ENCODE measurements at places on chromosomes 7 and 10.

DNA sequence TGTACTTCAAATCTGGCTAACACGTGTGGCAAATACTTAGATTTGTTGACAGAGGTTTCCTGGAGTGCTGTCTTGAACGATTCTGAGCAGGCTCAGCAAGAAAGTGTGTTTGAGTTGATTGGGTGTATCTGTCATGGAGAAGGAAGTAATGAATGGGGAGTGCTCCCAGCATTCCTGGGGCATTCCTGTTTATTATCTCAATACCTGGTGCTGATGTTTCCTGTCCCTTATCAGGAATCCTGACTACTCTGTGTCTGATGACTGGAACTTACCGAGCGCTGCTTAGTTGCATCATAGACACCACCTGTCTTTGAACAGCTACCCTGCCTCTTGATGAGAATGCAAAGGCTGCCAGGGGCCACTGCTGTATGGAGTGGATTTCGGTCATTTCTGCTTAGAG lies 41.0 kb upstream of the TMEM248 start:
- no peak for DNase-seq

DNA sequence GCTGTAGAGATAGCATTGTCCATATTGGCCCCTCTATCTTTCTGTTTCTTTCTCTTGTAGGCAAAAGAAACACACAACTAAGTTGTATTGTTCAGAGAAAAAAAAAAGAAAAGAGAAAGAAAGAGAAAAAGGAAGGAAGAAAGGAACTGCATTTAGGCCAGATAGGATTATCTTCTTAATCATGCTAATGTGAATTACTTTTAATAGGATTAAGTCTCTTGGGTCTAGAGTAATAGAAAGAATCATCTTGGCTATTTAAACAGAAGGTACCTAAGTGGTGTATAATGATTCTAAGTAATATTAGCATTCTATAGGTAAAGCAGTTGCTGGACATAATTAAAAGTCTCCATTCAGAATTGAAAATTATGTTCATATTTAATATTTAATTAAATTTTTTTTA lies 42.2 kb downstream of the GPR85 start:
- no peak for DNase-seq

GRCh38 chr10:7340179-7340874 lies 70.5 kb downstream of the SFMBT2 start:
- DNase-seq, result no peak

GRCh38 chr7:139902436-139903102 lies 73.5 kb downstream of the TBXAS1 start:
- DNase-seq, result no peak

- no peak for DNase-seq
Measured at GRCh38 chr7:110483553-110483952, 607.4 kb upstream of the LRRN3 start.

DNA sequence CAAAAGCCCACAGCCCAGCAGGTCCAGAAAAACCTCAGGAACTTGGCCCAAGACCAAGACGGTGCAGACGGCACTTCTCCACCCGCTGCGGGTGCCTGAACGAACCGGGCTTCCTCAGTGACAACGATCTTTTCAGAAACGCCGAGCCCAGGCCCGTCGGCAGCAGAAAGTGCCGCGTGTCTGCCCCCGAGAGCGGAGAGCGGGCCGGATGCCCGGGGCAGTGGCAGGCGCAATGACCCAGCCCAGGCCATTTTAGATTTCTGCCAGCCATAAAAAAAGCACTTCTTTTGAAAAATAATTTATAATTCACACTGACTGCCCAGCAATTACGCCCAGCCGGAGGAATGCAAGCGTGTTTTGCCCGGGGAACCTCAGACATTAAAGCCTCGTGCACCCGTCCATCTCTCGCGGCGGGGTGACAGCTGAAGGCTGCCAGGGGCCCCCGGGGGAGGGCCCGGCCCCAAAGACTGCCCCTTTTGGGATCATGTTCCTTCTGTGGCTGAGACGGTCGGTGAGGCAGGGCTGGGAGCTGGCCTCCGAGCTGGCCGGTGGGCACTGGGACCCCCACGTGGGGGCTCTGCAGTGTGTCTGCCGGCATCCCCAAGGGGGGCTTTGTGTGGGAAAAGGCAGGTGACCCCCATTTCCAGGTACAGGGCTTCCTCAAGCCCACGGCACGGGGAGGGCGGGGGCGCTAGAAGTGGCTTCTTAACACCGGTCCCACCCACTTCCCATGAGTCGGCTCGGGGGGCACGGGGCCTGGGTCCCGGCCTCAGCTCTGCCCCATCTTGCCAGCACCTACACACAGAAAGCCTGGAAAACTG lies 71.3 kb upstream of the PDGFA start:
- DNase-seq, result no peak

DNA sequence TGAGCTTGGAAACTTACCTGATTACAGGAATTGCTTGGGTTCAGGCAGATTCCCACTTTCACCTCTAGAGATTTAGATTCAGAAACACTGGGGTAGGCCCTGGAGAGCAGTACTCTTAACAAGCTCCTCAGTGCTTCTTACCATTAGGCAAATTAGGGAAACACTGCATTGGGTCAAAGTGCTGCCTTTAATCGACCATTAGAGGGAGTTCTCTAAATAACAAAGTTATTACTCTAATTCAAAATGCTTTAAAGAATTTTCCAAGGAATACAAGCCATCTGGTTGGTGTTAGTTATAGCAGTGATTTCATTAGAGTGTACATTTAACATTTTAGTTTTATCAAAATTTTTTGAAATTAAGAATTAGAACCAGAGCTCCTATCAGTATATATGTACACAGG lies 324.5 kb downstream of the GFRA1 start:
- DNase-seq, result no peak

- DNase-seq, result no peak
Measured at GRCh38 chr7:141359740-141360415, 191.3 kb upstream of the AGK start.

DNA sequence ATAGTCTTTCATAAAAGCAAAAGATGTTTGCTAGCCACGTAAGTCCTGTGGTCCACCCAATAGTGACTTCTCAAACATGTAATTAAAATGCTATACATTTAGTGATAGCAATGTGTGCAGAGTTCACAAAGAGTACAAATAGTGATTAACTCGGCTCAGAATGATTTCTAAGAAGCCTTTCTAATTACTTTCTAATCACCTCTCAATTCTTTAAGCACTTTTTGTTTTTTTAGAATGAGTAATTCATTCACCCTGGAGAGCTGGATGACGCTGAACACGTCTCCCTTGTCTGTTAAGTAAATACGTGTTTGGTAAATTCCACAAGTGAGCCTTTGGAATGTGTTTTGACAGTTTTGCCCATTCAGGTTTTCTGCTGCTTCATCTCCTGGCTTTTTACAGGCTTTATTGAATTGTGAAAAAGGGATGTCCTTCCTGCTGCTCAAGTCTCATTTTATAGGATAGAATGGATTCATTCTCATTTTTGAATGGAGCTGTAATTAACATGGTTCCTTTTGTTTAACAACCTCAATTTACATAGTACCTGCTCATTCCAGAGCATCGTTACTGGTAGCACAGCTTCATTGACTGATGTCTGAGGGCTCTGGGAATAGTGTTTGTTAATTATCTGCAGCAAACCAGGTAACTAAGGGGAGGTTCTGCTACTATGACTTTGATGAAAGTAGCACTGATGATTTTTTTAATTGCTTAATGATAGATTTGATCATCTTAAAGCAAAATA lies 212.1 kb downstream of the VTI1A start:
- no peak for DNase-seq

- no peak for DNase-seq
Measured at GRCh38 chr10:128257428-128257827, 131.2 kb upstream of the MKI67 start.

DNA sequence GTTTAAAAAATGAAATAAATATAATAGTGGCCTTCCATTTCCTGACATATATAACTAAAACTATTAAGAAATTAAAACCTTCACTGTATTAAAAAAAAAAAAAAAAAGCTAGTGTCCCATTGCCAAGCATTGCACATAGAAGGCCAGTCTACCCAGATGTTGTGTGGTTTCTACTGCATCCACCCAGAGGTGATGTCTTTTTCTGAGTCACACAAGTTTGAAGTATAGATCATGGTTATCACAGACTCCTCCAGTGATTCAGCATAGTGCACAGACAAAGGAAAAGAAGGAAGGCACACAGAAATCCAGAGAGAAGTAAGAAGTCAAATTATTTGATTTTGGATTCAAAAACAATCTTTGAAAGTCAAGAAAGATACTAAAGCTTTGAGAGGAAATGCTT lies 429.0 kb downstream of the ETV1 start:
- no peak for DNase-seq

- DNase-seq, result peak; percentile 49
Measured at GRCh38 chr10:31927884-31928548, 615 bp downstream of the ARHGAP12 start.

GRCh38 chr7:5665094-5666025 lies 116.1 kb downstream of the RNF216 start:
- DNase-seq, result peak; percentile 29

DNA sequence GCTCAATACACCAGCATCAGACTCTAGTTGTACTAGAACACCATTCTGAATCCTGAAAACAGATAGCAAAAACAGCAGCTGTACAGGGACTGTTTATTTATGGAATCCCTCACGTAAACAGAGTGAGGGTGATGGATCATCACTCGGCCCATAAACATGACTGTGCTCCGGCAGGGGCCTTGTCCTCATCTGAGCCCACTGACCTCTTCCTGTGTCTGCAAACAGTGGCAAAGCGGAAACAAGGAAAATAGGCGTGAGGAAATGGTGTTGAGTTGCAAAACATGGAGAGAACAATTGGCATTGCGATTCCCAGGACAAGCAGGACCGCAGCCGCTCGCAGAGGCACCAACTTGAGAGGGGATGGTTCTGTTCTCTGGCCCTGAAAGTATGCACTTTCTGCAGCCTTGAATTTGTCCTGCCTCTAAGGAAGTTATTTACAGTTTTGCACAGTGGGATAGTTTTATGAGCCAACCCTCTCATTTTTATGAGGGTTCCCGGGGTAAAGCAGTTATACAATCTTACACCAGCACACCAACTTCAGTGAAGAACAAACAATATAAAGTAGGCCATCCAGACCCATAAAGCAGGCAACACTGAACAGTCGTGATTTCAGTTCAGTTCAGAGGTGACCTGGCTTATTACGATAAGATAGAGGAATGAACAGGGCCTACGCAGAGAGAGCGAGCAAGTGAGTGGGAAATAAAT lies 248.0 kb upstream of the FZD8 start:
- DNase-seq, result no peak

GRCh38 chr7:1897076-1897860 lies 227.2 kb downstream of the ELFN1 start:
- DNase-seq, result no peak

Data from activated effector memory CD4-positive, alpha-beta T cell treated with Interleukin-2 at 50 U/mL for 16 hours (primary cell).